ENCODE measurements at places on chromosomes 11 and 22.
A peak's percentile ranks its signal among the peaks of the same experiment; 100 is the strongest.

- no peak for DNase-seq
Measured at GRCh38 chr11:71542879-71543777, 5.1 kb upstream of the KRTAP5-9 start.

GRCh38 chr11:24093375-24093774, 403.5 kb upstream of the LUZP2 start:
- DNase-seq, result no peak

- no peak for DNase-seq
Measured at GRCh38 chr22:36399472-36399778, 11.7 kb upstream of the MYH9 start.

DNA sequence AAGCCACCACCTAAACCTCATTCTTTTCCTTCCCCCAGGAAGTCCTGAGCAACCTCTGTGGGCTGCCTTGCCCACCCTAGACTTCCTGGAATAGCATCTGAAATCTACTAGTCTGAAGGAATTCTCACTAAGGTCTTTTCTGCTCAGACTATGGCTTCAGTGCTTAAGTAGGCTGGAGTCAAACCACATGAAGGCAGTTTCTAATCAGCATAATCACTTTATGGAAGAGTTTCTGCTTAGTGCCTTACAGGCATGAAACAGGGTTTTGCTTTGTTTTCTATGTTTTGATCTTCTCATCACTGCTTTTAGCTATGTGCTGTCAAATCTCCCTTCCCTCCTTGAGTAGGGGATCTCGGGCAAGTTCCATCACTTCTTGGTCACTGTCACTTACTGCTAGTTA, 117.7 kb downstream of the WT1 start:
- DNase-seq, result no peak

GRCh38 chr11:70071996-70072395, 6.1 kb upstream of the ANO1 start:
- DNase-seq, result no peak

- DNase-seq, result no peak
Measured at GRCh38 chr11:120869097-120869496, 154.8 kb upstream of the TBCEL start.

DNA sequence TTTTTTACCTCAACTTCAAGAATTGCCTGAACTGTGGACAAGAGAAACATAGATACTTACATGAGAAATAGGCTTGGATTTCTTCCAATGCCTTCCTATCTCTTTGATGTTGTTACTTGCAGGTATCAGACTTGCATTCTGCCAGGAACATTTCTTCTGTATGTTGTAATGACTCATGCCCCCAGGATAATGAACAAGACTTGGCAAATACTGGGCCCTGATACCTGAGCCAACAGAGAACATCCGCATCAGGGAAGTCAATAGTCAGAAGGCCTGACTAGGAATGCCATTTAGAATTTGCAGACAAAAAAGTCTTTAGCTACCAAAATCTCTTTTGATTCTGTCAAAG, 273.7 kb upstream of the KIRREL3 start:
- DNase-seq, result no peak

GRCh38 chr11:33515347-33515746, 185.3 kb downstream of the C11orf91 start:
- peak; percentile 83 for DNase-seq

- DNase-seq, result no peak
Measured at GRCh38 chr11:56474729-56475235, 1.6 kb upstream of the OR5M3 start.

DNA sequence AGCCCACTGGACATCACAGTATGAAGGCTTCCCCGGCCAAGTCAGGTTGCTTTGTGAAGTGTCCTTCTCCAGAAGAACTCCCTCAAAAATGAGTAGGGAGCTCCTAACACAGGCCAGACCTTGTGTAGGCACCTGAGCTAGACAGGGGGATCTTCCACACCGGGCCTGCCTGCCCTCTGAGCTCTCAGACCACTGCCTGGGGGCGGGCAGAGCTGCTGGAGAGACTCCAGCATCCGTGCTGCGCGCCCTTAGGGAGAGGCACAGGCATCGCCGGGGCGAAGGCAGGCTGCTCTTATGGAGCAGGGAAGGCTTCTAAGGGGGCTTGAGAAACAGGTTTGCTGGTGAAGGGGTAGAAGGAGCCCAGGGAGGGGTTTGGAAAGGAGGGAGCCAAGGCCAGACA, 4.4 kb downstream of the KCNJ5 start:
- no peak for DNase-seq

DNA sequence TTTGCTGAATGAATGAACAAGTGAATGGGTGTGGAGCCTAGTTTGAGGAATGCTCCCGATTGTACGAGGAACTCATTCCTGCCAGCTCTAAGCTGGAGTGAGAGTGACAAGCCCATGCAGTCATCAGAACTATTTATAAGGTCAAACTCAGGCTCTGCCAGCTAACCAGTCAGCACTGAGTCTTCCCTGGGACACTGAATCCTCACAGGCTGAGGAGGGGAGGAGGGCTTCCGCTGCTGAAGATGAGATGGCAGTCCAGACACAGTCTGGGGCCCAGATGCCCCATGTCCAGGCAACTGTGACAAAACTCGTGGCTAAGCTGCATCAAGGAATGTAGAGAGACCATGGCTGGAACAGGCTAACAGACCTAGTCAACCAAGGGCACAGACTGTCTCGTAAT, 4.0 kb downstream of the LRP4 start:
- peak; percentile 75 for DNase-seq

DNA sequence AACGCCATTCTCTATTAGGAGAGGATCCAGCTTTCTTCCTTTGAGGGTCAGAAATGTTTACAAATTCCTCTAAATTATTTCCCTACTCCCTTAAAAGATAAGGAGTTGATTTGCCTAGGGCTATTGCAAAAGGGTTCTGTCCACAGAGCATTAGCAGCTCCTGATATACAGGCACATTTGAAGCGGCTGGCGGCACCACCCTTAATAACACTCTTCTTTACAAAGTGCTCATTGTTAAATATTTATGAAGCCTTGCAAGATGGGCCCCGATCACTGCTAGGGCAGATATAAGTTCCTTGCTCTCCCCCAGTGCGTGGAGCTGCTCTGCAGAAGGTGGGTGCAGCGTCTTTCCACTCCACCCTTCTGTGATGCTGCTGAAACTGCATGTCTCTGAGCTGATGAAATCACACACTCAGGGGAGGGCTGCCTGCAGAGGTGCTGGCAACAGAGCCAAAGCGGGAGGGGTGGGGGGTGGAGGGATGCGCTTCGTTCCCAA, 116.7 kb upstream of the NTM start:
- DNase-seq, result no peak

GRCh38 chr22:37634417-37634924, 5.0 kb upstream of the SH3BP1 start:
- no peak for DNase-seq

GRCh38 chr22:19039796-19040280, 82.4 kb downstream of the DGCR2 start:
- no peak for DNase-seq

DNA sequence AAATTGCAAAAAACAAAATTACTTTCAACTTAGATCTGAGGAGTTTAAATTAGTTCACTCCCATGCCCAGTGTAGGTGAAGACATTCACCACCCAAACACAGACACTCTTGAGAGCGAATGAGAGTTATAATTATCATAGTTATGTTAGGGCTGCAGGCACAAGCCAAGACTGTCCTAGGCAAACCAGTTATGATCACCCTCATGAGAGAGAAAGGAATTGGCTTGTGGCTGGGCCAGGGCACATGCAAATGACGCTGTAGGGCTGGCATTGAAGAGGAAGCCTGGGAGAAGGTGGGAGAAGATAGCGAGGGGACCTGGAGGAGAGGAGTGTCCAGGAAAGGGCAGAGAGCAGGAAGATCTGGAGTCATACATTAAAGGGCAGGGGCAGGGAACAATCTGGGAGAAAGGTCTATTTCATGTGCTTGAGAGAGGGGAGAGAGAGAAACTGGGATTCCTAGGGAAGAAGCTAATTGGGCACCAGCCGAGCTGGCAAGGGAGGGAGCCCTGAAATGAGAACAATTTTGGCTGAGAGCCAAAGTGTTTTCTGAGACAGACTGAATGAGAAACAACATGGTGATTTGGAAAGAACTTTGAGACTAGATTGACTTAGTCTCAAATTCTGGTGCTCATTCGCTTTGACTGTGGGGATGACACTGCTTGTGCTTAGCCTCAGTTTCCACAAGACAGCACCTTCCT, 279.9 kb downstream of the KIRREL3 start:
- DNase-seq, result peak; percentile 62

DNA sequence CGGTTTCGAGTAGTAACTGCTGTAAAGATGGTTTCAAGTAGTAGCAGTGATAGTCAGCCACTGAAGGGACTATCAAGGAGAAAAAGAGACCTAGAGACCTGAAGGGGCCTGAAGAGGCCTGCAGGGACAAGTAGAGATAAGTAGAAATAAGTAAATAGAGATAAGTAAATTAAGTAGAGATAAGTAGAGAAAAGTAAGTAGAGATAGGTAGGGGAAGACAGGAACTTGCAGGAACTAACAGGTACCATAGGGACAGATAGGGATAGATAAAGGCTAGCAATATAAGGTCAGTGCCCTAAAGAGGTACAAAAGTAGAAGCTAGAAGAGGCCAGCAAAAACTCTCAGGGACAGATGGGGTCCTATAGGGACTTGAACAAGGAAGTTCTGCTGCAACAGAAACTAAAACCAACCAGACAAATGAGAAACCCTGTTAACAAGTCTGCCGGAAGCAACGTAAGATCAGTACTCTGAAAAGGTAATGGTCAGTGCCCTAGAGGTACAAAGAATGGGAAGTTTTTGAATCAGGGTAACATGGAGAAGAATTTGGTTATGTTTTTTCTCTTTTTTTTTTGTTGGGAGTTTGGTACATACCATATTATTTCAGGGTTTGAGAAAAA, 9.6 kb upstream of the SC5D start:
- DNase-seq, result no peak

DNA sequence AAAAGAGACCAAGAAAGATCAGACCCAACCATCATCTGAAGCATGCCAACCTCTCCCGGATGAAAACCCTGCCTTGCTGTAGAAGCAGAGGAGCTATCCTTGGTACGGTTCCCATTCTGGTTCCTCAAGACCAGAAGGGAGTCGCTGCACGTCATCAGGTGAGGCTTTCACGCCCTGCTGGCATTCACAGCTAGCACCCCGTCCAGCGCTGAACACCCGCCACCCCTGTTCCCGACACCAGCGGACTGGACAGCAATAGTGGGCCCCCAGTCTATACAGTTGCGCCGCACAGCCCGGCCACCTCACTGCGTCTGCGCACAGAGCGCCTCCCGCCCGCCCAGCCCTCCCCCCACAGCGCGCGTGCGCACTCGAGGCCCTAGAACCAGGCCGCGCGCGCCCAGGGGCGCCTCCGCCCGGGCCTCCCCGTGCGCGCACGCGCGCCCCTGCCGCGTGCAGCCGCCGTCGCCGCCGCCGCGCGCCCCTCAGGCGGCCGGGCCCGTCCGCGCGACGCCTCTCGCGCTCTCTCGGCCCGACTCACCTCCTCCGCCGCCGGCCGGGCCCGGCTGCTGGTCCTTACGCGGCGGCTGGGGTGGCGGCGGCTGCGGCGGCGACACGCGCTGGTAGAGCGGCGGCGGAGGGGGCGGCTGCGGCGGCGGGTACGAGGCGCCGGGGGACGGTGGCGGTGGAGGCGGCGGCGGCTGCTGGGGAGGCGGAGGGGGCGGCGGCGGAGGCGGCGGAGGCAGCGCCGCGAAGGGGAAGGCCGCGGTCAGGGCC, 706 bp downstream of the SF1 start:
- DNase-seq, result peak; percentile 74

GRCh38 chr11:111788051-111788450, 21.9 kb upstream of the PPP2R1B start:
- no peak for DNase-seq

- peak; percentile 51 for DNase-seq
Measured at GRCh38 chr11:102932678-102933077, 22.9 kb downstream of the MMP13 start.

DNA sequence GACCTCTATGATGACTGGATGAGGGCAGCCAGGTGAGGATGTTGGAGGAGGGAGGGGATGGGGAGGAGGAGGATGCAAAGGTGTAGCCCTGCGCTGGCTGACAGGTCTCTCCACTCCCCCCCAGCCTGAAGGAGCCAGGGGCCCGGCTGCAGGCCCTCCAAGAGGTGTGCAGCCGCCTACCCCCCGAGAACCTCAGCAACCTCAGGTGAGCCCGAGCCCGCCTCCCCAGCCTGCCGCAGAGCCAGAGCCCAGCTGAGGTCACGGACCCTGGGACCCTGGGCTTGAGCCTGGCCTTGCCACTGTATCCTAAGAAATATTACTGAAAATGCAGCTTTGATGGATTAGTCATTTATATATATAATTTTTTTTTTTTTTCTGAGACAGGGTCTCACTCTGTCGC, 7.8 kb downstream of the SH3BP1 start:
- DNase-seq, result no peak

DNA sequence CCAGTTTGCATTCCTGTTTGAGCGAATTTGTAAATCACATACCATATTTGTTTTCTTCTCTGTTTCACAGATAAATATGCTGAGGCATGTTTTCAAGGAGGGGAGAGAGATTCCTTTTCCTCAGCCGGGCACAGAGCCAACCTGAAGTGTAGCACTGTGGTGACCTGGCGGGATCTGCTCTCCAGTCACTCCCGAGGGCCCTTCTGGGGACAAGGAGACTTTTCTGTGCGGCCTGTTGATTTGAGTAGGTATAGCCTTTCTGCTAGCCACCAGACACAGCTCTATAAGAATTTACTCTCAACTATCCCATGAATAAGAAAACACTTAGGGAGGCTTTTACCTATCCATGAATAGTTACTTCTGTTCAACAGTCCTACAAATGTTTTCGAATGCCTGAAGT, 63.5 kb upstream of the FDX1 start:
- DNase-seq, result peak; percentile 34

DNA sequence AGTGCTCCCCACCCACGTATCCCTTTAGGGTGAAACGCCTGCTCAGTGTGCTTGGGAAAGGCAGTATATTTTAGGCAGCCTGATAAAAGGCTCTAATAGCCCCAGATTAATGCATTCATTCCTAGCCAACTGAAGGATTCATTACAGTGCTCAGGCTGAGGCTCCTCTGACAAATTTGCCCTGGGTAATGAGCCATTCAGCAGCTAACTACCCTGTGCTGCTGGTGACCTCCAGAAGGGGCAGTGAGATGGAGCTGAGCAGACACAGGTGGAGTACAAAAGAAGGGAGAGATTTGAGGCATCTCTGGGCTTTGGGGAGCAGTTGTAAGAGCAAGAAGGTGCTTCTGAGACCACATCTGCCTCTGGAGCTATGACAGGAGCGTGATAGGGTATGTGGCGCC, 817.0 kb downstream of the NTM start:
- no peak for DNase-seq

GRCh38 chr22:26503758-26504157, 8.5 kb downstream of the TFIP11 start:
- no peak for DNase-seq

Data from AG10803 (cell line).